ENCODE measurements at places on chromosomes 6 and 20.
A peak's percentile ranks its signal among the peaks of the same experiment; 100 is the strongest.

DNA sequence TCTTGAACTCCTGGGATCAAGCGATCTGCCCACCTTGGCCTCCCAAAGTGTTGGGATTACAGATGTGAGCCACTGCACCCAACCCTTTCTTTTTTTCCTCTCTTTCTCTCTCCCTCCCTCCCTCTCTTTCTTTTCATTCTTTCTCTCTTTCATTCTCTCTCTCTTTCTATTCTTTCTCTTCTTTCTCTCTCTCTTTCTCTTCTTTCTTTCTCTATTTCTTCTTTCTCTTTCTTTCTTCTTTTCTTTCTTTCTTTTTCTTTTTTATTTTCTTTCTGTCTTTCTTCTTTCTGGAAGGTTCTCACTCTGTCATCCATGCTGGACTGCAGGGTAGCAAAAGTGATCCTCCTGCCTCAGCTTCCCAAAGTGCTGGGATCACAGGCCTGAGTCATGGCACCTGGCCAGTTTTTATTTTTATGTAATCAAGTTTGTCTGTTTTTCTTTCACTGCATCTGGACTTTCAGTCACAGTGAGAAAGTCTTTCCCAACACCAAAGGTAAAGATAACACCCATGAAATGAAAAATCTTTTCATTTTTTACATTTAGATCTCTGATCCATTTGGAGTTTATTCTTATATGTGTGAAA, 20.2 kb upstream of the BCLAF1 start:
- no peak for DNase-seq

DNA sequence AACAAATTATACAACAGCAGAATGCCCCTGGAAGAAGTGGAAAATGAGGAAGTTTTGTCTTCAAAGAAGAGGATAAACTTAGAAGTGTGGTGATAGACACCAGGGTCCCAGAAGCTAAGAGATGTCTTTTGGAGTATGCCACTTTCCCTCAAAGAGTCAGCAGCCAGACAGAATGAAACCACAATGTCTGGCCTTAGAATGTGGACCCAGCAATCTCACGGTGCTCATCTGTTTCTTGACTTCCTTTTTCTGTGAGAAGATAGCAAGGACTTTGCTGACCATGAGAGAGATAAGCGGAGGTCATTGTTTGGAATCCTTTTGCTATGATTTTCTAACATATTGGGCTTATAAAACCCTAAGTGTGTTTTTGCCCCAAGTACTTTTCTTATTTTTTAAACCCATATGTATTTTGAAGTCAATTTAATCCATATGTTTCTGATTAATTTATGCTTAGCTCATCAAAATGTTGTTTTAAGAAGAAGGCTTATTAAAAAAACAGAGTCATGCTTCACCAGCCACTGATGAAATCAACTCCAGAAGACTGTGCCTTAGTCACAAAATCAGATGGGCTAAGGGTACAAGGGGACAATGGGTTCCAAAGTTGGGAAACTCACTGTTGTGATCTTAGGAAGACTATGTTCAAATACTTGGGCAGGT, 451.2 kb upstream of the JAG1 start:
- no peak for DNase-seq

DNA sequence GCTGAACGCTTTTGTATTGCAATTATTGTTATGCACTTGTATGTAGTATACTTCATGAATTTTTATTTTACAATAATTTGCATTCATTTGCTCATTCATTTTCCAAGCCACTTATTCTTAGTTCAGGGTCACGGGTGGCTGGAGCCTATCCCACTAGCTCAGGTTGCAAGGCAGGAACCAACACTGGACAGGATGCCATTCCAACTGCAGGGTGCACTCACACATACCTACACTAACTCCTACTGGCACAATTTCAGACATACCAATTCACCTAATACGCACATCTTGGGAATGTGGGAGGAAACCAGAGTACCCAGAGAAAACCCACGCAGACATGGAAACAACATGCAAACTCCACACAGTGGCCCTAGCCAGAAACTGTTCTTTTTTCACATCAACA, 61.8 kb downstream of the LMBRD1 start:
- no peak for DNase-seq

DNA sequence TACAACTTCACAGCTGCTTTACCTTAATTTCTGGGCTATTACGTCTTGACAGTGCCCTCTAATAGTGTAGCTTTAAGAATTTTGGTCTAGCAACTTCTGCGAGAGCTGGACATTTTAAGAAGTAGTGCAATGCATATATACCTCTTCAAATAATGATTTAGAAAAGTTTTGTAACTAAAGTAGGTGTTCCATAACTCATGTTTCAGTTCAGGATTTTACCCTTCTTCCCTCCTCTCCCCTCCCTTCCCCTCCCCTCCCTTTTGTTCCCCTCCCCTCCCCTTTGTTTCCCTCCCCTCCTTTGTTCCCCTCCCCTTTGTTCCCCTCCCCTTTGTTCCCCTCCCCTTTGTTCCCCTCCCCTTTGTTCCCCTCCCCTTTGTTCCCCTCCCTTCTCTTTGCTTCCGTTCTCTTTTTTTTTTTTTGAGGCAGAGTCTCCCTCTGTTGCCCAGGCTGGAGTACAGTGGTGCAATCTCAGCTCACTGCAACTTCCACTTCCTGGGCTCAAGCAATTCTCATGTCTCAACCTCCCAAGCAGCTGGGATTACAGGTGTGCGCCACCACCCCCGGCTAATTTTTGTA, 28.8 kb upstream of the TRAM2 start:
- no peak for DNase-seq

DNA sequence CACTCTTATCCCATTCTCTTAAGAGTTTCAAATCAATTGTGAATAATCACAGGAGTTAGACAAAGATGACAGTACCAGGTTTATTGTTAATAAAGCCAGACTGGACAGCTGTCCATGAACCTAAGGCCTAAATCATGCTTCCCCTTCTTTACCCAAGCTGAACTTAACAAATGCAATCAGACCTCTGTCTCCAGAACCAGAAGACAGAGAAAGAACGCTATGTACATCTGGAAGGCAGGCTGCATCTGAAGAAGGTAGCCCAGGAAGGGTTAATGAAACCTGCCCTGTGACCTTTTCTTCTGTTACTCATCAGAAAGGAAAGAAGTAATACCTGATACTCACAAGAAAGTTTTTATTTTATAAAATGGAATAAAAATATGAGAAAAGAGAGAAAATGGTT, 118.6 kb downstream of the EYA4 start:
- DNase-seq: no peak

DNA sequence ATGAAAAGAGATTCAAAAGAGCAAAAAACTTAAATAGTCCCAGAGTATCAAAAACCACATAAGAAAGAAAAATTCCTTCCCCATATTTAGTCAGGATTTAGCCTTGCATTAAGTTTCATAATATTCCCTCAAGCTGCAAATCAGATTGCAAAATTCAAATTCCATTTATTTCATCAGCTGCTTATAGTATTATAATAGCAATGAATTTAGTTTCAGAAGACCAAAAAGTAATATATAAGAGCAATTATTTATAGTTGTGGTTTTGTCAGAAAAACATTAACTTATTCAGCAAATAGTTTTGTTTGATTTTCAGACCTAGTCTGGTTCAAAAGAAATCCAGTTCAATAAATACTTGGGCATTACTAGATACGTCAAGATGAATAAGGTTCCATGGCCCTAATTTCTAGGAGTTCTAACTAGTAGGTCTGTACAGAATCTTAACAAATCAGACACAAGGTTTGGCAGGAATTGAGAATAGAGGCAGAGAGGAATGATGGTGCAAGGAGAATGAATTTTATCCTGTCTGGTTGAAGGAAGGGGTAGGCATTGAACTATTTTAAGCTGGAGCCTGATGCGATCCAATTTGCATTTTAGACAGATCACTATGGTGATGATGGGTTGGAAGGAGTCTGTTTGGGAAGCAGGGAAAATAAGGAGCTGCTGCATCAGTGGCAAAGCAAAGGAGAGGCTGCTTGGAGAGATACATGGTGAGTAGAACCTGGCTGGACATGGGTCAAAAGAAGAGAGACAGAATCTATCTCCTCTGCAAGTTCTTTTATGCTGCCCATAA, 163.9 kb upstream of the STXBP5 start:
- DNase-seq: no peak

DNA sequence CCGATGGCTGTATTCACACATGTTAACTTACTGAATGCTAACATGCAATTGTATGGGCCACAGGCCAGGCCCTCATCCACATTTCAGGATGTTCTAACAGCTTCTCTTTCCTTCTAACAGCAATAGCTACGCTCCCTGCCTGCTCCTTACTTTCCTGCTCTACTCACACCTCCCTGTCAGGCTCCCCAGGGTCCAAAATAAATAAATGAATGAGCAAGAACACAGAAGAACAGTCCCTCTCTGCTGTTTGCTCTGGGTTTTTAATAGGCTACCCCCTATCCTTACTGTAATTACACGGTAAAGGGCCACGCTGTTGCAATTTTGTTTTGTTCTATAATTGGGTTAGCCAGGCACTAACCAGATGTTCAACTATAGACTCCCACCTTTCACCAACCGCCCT, 135.6 kb downstream of the GMDS start:
- no peak for DNase-seq

DNA sequence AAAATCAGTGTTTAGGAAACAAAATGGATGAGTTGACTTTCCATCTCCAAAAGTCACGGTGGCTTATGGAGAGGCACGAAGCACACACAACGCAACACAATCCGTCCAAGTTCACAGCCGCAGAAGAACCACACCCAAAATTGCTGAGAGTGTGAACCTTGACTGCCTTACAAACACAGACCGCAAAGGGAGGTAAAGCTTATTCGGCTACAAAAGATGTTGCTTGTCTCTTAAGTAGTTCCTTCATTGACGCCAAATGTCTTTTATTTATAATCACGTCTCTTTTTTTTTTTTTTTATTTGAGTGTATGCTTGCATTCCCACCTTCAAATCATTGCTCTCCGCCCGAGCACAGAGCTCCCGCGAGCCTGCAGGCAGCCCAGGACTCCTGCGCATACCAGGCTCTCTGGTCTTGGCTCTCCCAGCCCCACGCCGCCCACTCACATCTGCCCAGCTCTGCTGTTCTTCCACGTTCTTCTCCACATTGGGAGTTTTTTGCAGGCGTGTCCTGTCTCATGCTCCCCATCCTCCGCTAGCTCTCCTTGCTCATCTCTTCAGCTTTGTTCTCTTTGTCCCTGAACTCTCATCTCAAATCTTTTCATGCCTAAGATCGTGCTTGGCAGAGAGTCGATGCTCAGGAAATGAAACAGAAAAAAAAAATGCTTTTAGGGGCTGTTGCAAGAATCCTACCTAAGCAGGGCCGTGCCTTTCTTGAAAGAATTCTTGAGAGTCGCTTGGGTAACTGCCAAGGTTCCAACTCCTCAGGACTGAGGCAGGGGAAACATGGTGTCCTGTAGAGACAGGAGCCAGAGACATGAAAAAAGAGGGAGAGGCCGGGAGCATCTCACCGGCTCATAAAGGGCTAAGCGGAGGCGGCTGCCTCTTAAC, 25.8 kb downstream of the LY86 start:
- DNase-seq: peak; percentile 76

- DNase-seq: no peak
Measured at GRCh38 chr6:158149641-158150040, 18.4 kb downstream of the SERAC1 start.

DNA sequence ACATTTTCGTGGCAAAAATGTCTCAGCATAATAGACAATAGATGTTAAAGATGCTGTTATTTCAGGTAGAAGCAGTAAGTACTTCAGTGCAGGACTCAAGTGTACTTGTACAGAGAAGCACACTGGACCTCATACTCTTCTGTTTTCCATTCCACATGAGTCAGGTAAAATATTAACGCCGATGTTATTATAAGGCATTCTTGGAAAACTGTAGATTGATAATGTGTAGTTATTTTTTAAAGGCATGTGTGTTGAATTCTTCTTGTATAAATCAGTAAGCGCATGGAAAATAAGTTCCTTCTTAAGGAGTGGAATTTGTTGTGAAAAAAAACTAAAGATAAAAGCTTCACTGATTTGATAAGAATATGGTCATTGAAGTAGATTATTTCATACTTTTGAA, 45.8 kb downstream of the DOP1A start:
- no peak for DNase-seq

GRCh38 chr20:54237116-54237943, 29.4 kb downstream of the PFDN4 start:
- DNase-seq: no peak

GRCh38 chr6:111802015-111802414, 71.2 kb downstream of the FYN start:
- DNase-seq: no peak

- no peak for DNase-seq
Measured at GRCh38 chr6:79625746-79626145, 5.4 kb upstream of the SH3BGRL2 start.

GRCh38 chr6:74931558-74931957, 274.3 kb downstream of the COL12A1 start:
- DNase-seq: no peak

GRCh38 chr6:169571123-169571962, 130.5 kb downstream of the WDR27 start:
- no peak for DNase-seq

DNA sequence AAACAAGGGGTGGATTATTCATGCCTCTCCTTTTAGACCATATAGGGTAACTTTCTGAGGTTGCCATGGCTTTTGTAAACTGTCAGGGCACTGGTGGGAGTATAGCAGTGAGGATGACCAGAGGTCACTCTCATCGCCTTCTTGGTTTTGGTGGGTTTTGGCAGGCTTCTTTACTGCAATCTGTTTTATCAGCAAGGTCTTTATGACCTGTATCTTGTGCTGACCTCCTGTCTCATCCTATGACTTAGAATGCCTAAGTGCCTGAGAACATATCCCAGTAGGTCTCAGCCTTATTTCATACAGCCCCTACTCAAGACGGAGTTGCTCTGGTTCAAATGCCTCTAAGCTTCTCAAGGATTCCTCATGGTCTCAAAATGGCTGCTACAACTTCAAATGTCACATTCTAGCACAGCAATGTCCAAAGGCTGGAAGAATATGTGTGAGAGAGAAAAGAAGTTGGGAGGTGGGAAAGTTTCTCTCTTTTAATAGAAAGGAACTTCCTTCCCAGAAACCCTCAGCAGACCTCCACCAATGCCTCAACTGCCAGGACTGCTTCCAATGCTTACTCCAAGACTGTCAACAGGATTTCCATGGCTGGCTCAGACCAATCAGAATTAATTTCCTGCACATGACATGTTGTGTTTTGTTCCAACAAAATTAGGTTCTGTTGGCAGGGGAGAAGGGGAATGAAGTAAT, 46.6 kb upstream of the SLC9A8 start:
- DNase-seq: no peak

GRCh38 chr6:161374971-161375873, 101.4 kb upstream of the AGPAT4 start:
- no peak for DNase-seq

- no peak for DNase-seq
Measured at GRCh38 chr6:686497-686896, 6.4 kb downstream of the EXOC2 start.

- no peak for DNase-seq
Measured at GRCh38 chr6:113642714-113643406, 214.3 kb upstream of the MARCKS start.

DNA sequence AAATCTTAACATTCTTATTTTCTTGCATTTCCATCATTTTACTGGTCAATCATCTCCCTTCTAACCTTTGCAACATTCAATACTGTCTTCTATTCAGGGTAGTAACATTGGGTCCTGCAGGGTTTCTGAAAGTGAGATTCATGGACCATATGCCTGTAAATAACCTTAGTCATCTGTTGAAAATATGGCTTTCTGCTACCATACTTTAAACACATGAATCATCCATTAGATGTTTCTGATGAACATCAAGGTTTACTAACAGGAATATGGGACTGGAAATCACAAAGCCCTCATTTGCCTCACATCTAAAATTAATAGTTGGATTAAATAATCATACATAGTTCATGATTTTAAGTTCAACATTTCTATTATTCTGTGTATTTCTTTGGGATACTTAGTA, 475.9 kb upstream of the MARCKS start:
- DNase-seq: no peak

Measured in activated CD4-positive, alpha-beta memory T cell treated with anti-CD3 and anti-CD28 coated beads, Interleukin-2, amount 10 ng/mL, durations not matched to agents 7 days and 5 days (primary cell).